ENCODE measurements at places on chromosomes 2 and 18.

DNA sequence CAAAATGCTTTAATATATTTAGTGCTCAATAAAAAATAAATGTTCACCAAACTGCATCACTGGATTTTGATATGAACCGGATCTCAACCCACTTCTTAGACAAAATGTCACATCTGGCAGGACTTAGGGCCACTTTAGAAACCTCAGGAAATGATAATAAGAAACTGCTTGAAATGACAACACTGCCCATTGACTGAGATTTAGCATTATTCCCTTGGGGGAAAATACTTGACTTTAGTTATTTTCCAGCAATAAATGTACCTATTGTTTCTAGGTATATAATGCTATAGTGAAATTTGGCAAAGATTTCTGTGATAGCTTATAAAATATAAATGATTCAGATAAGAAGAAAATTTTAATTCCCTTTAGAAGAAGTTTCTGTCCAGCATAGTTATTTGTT lies 195.1 kb downstream of the ICOS start:
- DNase-seq, result no peak

DNA sequence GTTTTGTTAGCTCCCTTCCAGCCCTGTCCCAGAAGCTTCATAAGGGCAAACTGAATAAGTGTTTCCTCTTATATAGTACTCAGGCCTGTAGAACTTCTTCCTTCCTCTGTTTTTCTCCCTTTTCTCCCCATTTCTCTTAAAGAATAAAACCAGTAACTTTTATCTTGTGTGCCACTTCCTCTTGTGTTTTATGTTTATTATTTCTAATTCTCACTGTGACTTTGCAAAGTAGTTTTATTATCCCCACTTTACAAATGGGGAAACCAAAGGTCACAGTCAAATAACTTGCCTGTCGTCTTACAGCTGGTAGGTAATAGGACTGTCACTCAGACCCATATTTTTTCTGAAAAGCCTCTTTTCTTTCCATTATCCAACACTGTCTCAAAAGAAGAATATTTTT lies 42.4 kb downstream of the RBBP8 start:
- no peak for DNase-seq

- no peak for DNase-seq
These were observed 201.4 kb downstream of the AFF3 start for GRCh38 chr2:99940963-99941362.

DNA sequence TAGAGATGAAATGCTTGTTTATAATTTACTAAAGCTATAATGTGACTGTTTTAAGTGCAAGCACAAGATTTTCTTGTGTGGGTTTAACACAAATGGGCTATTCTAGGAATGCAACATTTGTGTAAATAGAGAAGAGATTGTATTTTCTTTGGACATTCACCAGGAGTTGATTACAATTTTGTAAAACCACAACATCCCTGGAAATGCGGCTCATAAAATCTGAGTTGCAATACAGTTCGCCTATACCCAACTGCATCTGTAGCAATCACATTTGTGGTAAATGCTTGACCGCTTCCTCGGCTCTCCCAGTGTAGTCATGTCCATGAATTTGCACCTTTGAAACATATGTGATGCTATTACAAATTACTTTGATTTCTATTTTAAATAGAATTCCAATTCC lies 348.7 kb upstream of the CDH20 start:
- DNase-seq, result peak; percentile 16

- peak; percentile 75 for DNase-seq
These were observed 3.8 kb downstream of the GALNT5 start for GRCh38 chr2:157261199-157261782.

DNA sequence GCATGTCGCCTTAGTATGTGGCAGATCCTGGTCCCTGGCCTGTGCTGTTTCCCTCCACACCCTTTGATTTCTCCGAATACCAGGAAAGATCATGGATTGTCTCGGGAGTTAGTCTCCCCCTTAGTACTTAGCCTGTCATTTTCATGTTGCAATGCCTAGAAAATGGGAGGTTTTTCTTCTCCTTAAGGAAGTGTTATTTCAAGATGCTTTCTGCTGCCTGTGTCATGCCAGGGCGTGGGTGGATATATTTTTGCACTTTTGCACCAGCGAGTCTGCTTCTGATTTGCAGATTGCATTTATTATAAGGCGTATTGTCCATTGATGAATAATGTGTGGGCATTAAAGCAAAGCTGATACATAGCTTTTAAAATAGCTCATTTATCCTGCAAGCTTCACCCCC lies 223.5 kb downstream of the NEDD4L start:
- no peak for DNase-seq

DNA sequence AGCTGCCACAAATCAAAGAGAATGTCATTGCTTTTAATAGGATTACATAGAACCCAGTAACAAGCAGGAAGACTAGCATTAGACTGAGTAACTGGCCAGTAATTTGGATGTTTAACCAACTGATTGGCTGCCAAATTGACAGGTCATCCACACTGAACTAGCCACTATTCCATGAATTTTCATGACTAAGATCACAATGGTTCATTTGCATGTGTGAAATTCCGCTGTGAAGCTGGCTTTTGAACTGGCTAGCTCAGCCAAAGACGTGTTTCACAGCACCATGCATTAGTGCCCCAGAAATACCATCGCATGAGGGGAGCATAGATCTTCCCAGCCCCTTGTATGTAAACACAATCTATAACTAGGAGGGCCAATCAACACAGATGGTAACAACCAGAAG lies 649.8 kb downstream of the ARHGAP15 start:
- no peak for DNase-seq

DNA sequence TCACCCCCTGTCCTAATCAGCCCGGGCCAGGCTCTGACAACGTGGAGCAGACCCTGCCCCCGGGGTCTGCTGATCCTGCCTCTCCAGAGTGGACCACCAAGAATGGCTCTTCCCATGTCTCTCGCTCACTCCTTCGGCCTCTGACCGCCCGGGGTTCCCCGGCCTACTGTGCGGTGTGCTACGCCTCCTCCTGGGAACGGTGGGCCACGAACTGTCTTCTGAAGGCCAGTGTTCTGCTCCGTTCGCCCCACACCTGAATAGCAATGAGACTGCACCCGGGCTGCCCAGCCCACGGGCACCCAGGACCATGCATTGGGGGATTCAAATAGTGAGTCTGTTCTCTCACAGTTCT lies 189.7 kb downstream of the TWIST2 start:
- DNase-seq, result no peak

DNA sequence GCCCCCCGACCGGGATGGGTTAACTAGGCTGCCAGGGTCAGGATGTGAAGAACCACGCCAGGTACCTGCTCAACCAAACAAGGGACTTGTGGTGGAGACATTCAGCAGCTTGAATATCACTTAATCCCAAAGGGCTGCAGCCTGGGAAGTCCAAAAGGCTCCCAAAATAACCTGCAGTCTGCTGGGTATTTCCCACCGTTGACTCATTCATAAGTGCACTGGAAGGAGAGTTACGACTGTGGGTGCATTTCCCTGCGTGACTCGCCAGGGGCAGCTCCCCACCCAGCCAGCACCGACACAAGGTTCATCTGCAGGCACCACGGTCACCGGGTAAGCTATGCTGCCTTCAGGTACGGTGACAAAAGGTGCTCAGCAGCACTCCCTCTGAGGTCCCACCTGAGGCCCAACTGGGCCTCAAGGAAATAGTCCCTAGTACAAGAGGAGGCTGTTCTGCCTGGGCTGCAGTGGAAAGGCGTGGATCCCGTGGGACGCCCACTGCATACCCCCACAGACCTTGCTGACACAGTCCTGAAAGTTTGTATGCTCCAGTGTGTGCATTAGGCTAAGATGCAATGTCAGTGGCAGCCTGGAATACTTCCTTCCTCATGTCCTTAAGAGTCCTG lies 86.5 kb downstream of the UXS1 start:
- DNase-seq, result no peak

GRCh38 chr18:56066524-56067213 lies 478.7 kb upstream of the TCF4 start:
- no peak for DNase-seq

DNA sequence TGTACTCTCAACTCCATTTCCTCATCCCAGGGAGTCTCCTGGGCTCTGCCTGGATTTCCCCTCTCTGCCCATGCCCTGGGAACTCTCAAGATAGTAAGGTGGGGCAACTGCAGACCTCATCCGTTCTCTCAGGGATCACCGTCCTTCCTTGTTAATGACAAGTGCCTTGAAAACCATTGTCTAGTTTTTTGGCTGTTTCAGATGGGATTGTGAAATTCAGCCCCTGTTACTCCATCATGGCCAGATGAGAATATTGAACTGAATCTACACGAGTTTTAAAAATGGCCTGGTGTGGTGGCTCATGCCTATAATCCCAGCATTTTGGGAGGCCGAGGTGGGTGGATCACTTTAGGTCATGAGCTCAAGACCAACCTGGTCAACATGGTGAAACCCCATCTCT lies 665 bp upstream of the HRH4 start:
- no peak for DNase-seq

DNA sequence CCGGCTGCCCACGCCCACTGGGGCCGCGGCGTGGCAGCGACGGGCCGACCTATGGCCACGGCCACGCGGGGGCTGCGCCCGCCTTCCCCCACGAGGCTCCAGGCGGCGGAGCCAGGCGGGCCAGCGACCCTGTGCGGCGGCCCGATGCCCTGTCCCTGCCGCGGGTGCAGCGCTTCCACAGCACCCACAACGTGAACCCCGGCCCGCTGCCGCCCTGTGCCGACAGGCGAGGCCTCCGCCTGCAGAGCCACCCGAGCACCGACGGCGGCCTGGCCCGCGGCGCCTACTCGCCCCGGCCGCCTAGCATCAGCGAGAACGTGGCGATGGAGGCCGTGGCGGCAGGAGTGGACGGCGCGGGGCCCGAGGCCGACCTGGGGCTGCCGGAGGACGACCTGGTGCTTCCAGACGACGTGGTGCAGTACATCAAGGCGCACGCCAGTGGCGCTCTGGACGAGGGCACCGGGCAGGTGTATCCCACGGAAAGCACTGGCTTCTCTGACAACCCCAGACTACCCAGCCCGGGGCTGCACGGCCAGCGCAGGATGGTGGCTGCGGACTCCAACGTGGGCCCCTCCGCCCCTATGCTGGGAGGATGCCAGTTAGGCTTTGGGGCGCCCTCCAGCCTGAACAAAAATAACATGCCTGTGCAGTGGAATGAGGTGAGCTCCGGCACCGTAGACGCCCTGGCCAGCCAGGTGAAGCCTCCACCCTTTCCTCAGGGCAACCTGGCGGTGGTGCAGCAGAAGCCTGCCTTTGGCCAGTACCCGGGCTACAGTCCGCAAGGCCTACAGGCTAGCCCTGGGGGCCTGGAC lies 253.2 kb downstream of the GLI2 start:
- DNase-seq, result no peak

DNA sequence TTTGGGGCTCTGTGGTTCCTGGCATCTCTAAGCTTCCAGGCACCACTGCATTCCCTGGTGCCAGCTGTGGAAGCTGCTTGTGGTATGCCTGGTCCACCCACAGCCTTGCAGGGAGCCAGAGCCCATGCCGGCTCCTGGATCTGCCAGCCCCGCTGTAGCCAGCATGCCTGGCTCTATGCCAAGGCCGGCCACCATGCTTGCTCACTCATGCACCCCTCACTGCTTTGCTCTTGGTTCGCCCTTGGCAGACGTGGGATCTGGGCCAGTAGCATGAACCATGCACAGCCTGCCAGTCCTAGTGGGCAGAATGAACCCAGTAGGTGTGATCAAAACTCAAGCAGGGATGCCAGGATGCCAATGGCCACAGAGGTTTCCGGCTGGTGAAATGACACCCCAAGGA lies 634.2 kb upstream of the TMEFF2 start:
- no peak for DNase-seq

- DNase-seq, result no peak
These were observed 160.3 kb upstream of the SIX2 start for GRCh38 chr2:45169339-45170190.

- no peak for DNase-seq
These were observed 89.8 kb downstream of the PRKCE start for GRCh38 chr2:45741161-45741850.

GRCh38 chr18:78247615-78248289 lies 731.9 kb upstream of the SALL3 start:
- no peak for DNase-seq

DNA sequence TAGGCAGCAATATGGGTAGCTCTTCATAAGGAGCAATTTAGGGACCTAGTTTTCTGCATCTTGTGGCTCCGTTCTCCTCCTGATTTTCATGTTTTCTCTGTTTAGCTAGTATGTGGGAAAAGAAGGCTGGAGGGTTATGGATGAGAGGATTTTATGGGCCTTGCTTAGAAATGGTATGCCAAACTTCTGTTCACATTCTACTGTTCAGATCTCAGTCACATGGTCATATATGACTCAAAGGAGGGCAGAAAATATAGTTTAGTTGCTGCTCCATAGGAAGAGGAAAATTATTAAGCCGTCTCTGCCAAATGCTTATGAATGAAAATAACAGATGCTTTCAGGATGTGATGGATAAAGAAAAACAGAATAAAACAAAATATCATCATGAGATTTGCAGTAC lies 361.8 kb upstream of the CWC22 start:
- no peak for DNase-seq

- DNase-seq, result no peak
These were observed 20.6 kb downstream of the TMX3 start for GRCh38 chr18:68694316-68694715.

- no peak for DNase-seq
These were observed 323.2 kb upstream of the SLC39A10 start for GRCh38 chr2:195333869-195334268.

- no peak for DNase-seq
These were observed 5.8 kb downstream of the CAMKMT start for GRCh38 chr2:44367591-44367990.

GRCh38 chr18:30016179-30016578 lies 1026.4 kb downstream of the DSC3 start:
- peak; percentile 0 for DNase-seq

DNA sequence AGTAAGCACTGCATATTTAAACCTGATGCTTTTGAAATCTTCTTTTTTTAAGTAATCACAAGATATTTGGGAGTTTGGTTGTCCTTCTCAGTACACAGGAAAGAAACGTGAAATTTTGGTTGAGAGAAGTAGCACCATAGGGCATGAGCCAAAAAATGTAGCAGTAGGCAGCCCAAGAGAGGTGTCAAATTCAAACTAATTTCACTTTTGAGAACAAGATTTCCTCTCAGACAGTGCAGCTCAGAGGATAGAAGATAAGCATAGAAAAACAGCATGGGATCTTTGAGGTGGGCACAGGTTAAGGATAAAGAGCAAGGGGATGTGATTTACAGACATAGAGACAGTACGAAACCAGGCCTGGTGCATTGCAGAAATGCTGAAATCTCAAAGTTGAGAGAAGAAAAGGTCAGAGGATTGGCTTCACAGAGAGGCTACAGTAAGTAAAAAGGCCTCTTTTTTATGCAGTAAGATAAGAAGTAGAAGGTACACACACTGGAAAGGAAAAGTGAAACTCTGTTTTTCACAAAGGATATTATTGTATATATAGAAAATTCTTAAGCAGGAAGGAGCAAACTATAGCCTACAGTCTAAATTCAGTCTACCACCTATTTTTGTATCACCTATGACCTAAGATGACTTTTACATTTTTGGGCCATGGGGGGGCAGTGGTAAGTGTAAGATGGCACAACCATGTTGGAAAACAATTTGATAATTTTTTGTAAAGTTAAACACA lies 89.8 kb downstream of the PKP4 start:
- no peak for DNase-seq

- no peak for DNase-seq
These were observed 1.9 kb downstream of the CHRNG start for GRCh38 chr2:232541195-232541960.

- DNase-seq, result no peak
These were observed 24.0 kb downstream of the CCDC85A start for GRCh38 chr2:56207760-56208159.

- DNase-seq, result peak; percentile 37
These were observed 35.4 kb upstream of the REEP1 start for GRCh38 chr2:86372641-86373502.
